ENCODE measurements at places on chromosomes 6 and 20.

GRCh38 chr20:63054103-63054474, 47.3 kb upstream of the BHLHE23 start:
- DNase-seq, result peak; percentile 11

DNA sequence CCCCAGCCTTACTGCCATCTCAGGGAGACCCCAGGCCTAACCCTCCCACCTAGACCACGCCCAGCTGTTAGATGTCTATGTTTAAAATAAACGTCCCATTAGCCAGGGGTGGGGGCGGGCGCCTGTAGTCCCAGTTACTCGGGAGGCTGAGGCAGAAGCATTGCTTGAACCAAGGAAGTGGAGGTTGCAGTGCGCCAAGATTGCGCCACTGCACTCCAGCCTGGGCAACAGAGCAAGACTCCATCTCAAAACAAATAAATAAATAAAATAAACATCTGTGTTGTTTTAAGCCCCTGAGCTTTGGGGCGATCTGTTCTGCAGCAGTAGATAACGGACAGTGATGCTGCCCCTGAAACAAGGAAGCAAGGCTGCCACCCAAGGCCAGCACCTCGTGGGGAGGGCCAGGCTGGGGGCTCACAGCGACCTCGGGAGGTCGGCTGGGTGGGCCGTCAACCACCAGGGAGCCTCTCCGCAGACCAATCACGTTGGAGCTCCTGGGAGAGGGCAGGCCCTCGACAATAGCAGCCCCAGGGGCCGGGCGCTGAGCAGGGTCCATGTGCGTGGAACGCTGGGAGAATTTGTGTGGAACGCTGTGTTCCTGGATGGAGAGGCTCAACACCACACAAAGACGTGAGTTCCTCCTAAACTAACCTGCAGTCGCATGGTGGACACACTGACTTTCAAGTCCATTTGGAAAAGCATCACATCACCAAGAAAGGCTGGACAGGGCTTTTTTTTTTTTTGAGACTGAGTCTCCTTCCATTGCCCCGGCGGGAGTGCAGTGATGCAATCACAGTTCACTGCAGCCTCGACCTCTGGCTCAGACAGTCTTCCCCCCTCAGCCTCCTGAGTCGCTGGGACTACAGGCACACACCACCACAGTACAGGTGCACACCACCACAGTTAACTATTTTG, 1.0 kb upstream of the HELZ2 start:
- no peak for DNase-seq

GRCh38 chr6:132750455-132751248, 7.1 kb downstream of the VNN2 start:
- DNase-seq, result no peak

DNA sequence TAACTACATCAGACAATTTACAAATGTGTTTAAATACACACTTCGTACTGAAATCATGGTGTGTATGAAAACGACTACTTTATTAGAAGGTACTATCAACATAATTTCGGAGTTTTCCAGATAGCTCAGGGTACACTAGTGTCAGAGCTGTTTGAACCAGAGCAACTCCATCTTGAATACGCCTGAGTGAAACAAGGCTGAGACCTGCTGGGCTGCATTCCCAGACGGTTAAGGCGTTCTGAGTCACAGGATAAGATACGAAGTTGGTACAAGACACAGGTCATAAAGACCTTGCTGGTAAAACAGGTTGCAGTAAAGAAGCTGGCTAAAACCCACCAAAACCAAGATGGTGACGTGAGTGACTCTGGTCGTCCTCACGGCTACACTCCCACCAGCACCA, 167.6 kb downstream of the THBS2 start:
- no peak for DNase-seq

DNA sequence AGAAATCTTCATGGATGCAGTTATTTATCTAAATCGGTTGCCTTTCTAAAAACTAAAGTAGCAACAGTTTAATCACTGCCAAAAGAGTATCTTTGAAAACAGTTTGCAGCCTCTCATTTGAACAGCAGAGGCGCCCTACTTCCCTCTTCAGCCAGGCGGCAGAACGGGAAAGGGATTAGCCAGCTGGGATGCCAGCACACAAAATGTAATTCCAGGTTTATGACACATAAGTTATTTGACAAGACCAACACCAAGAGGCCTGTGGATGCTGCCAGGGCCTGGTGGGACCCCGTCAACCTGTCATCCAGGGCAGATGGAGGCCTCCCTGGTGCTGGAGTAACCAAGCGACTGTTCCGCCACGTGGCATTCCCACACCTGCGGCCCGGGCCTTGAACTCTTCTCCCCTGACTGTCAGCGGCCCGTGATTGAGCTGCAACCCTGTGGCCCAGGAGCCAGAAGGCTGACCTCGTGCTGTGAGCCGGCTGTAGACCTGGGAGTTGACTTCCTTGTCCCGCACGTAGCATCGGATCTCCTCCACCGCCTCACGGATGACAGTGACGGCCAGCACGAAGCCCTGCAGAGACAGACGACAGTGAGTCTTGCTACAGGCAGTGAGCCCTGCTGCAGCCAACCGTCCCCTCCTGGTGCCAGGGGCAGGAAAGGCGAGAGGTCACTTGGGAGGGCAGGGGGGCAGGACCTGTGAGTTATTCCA, 55.5 kb downstream of the ATP9A start:
- DNase-seq, result no peak
